ENCODE measurements at places on chromosomes 2 and 18.

GRCh38 chr2:62186156-62186905, 9.6 kb upstream of the B3GNT2 start:
- no peak for DNase-seq

- no peak for DNase-seq
Measured at GRCh38 chr2:170145191-170145590, 32.8 kb upstream of the MYO3B start.

- no peak for DNase-seq
Measured at GRCh38 chr2:146523196-146523595, 1321.6 kb upstream of the ACVR2A start.

DNA sequence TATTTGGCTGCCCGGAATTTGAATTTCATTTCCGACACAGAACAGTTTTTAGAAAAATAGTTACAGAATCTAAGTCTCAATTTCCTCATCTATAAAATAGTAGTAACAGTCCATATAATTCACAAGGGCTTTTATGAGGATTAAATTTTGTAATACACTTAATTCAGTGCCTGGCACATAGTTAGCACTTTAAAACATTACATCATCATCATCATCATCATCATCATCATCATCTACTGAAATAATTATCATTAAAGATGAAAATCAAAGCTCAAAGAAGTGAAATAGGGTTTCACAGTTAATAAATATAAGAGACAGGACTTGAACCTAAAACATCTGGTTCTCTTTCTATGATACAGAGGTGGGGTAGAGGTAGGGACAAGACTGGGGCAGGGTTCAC, 13.2 kb downstream of the HEATR5B start:
- no peak for DNase-seq

- no peak for DNase-seq
Measured at GRCh38 chr2:67581751-67582150, 184.6 kb downstream of the ETAA1 start.

- no peak for DNase-seq
Measured at GRCh38 chr2:122096761-122097160, 341.3 kb downstream of the TSN start.

- no peak for DNase-seq
Measured at GRCh38 chr2:190493095-190493494, 41.4 kb downstream of the NEMP2 start.

DNA sequence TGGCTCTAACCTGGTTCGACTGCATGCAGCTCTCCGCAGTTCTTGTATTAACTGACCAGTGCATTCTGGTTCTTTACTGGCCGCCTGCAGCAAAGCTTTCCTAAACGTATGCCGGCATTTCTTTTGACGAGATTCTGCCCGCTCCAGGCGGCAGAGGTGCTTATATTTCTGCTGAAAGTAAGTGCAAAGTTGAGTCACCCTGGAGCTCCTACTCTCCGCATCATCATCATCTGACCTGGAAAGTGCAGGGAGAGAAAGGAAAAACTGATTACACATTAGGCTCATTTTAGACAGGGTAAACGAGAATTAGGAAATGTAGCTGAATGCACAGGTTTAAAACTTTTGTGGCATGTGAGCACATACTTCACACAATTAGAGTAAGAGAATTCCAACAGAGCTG, 57.9 kb downstream of the INO80D start:
- DNase-seq = no peak

Data from left ventricle myocardium inferior (tissue), 1 donor.